ENCODE measurements at places on chromosomes 6 and 20.

GRCh38 chr6:94902974-94903628 lies 674.2 kb upstream of the MANEA start:
- peak; percentile 26 for DNase-seq

DNA sequence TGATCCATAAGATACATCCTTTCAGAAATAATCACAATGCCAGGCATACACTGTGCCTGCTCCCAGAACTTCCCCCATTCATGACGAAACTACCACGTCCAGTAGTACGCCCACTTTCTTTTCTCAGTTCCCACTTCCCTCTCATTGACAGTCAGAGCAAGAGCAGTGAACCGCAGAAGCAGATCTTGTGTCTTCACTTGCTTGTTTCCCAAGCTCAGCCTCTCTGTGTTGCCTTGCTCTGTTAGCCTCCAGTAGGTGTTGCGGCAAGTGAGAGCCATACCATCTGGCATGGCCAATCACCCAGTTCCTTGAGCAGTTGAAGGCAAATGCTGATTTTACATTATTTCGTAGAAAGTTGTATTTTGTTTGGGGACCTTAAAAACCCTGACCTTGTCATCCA lies 11.7 kb downstream of the UST start:
- DNase-seq: no peak

GRCh38 chr6:136932599-136932998 lies 10.5 kb downstream of the SLC35D3 start:
- no peak for DNase-seq

GRCh38 chr6:31308845-31309175 lies 36.9 kb upstream of the HLA-C start:
- no peak for DNase-seq

GRCh38 chr6:14723535-14724086 lies 522.3 kb upstream of the JARID2 start:
- DNase-seq: no peak

- peak; percentile 91 for DNase-seq
Observed at GRCh38 chr20:46056970-46057855, 28.2 kb downstream of the SLC12A5 start.

DNA sequence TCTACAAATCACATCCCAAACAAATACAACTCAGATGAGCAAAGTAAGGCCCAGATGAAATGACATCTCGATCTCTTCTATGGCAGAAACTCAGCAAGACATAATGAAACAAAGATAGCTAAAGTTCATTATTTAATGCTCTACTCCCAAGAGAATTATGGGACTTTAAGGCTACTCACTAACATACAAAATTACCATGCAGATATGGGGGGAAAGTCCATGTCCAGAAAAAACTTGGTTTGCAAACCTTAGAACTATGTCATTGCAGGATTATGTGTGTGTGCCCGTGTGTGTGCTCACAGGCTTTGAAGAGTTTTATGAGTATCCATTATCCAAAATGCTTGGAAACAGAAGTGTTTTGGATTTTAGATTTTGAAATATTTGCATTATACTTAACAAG lies 34.0 kb downstream of the AKIRIN2 start:
- no peak for DNase-seq

- no peak for DNase-seq
Observed at GRCh38 chr6:156562019-156562418, 215.2 kb upstream of the ARID1B start.

GRCh38 chr6:128521282-128521632 lies 858 bp upstream of the PTPRK start:
- no peak for DNase-seq

GRCh38 chr6:154390034-154390433 lies 33.4 kb upstream of the IPCEF1 start:
- DNase-seq: no peak

GRCh38 chr6:72324591-72324990 lies 297.3 kb upstream of the KCNQ5 start:
- DNase-seq: no peak

DNA sequence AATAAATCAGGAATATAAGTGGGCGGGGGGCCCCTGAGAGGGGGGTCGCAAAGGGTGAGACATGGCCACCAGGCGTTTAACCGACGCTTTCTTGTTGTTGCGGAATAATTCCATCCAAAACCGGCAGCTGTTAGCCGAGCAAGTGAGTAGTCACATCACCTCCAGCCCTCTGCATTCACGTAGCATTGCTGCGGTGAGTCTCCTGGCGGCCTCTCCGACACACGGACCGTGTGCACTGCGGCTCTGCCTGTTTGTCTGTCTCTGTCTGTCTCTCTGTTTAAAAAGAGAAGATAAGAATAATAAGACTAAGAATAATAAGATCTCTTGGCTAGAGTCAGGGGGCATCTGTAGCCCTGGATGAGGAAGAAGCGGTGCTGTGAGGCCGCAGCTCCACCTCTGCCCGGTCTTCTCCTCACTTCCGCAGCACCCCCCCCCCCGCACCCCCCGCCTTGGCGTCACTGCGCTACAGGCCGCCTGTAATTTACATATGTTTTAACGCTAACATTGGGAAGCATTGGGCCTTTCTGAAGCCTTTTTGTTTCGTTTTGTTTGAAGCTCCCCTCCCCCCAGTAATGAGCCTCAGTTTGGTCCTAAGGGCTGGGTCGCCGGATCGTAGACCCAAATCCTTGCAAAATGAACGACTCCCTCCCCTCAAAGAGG lies 993 bp downstream of the STX16 start:
- DNase-seq: peak; percentile 73

DNA sequence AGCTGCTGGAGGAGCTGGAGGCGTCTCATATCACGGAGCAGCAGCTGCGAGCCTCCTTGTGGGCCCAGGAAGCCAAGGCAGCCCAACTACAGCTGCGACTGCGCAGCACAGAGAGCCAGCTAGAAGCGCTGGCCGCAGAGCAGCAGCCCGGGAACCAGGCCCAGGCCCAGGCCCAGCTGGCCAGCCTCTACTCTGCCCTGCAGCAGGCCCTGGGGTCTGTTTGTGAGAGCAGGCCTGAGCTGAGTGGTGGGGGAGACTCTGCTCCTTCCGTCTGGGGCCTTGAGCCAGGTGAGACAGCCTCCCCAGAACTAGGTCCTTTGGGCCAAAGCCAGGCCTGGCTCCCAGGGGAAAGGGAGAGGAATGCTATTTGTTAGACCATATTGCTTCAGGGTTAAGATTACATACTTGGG lies 31.7 kb downstream of the C20orf173 start:
- no peak for DNase-seq

- peak; percentile 82 for DNase-seq
Observed at GRCh38 chr20:37901654-37902503, 1.0 kb upstream of the VSTM2L start.

- no peak for DNase-seq
Observed at GRCh38 chr6:135274561-135275293, 93.6 kb downstream of the MYB start.

- DNase-seq: no peak
Observed at GRCh38 chr6:128606611-128607010, 86.2 kb upstream of the PTPRK start.

- peak; percentile 4 for DNase-seq
Observed at GRCh38 chr6:46412662-46413061, 78.6 kb downstream of the RCAN2 start.

GRCh38 chr6:127907960-127908640 lies 7.2 kb upstream of the THEMIS start:
- no peak for DNase-seq

DNA sequence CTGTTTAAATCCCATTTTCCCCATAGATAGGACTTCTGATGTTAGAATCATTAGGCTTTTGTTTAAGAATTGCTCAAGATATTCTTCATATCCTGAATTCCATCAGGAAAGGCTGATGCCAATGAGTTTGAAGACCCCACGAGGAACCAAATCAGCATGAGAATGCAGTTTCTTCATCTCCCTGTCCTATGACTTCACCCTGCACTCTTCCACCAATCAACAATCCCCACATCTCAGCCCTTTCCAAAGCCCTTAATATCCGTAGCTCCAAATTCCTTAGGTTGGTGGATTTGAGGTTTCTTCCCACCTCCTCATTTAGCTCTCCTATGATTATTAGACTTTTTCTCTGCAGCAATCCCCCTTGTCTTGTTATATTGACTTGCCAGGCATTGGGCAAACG lies 88.3 kb upstream of the PRND start:
- no peak for DNase-seq

DNA sequence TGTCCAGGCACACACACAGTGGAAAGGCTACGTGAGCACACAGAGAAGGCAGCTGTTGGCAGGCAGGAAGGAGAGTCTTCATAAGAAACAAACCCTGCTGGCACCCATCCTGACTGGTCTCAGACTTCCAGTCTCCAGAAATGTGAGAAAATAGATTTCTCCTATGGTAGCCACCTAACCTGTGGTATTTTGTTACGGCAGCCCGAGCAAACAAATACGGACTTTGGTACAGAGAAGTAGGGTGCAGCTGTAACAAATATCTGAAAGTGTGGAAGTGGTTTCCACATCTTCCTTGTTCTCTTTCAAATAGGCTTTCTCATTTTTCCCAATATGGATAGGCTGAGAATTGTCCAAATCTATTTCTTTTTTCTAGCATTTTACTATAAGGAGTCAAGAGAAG lies 94.6 kb downstream of the ADGB start:
- no peak for DNase-seq

DNA sequence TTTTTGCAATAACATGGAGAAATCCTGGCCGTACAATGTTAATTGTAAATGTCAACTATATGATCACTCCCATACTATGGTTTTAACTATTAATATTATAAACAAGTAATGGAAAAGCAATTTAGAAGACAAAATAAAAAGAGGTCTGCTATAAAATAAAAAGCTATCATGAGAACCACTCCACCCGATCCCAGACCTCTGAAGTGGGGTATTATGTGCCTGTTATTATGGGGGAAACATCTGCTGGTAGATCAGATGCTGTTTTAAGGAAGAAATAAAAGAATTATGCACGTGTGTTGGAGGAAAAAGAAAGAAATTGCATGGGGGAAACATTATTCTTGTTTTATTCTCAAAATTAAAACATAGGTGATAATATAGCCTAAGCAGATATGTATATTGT lies 615.7 kb upstream of the ARID1B start:
- DNase-seq: no peak

DNA sequence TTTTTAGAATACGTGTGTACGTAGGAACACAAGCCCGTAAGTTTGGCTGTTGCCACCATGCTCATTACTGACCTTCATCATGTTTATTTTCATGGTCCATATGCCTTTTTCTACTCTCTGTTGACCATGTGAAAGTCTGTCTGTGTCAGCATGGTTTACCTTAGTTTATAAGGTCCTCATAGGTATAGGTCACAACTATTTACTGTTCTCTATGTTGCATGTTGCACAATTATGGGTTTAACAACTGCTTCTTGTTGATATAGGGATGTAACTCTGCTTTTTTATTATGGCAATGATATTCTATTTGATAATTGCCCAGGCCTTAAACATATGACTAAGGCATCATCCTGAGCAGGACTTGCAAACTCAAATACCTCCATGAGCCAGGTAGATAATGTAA lies 13.4 kb upstream of the RANBP9 start:
- no peak for DNase-seq

GRCh38 chr20:47770935-47771334 lies 14.3 kb downstream of the SULF2 start:
- DNase-seq: peak; percentile 28

- DNase-seq: peak; percentile 23
Observed at GRCh38 chr20:44019638-44020335, 105.1 kb downstream of the TOX2 start.

DNA sequence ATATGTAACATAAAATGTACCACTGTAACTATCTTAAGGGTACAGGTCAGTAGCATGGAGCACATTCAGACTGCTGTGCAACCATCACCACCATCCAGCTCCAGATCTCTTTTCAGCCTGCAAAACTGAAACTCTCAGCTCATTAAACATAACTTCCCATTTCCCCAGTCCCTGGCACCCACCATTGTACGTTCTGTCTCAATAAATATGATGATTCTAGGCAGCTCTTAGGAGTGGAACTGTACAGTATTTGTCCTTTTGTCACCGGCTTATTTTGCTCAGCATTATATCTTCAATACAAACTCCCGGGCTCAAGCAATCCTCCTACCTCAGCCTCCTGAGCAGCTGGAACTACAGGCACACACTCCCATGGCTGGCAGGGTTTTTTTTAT lies 1.5 kb downstream of the ZC3H12D start:
- DNase-seq: no peak

GRCh38 chr6:33414592-33415271 lies 3.2 kb downstream of the CUTA start:
- peak; percentile 42 for DNase-seq

GRCh38 chr20:39503902-39504709 lies 542.0 kb downstream of the DHX35 start:
- no peak for DNase-seq

DNA sequence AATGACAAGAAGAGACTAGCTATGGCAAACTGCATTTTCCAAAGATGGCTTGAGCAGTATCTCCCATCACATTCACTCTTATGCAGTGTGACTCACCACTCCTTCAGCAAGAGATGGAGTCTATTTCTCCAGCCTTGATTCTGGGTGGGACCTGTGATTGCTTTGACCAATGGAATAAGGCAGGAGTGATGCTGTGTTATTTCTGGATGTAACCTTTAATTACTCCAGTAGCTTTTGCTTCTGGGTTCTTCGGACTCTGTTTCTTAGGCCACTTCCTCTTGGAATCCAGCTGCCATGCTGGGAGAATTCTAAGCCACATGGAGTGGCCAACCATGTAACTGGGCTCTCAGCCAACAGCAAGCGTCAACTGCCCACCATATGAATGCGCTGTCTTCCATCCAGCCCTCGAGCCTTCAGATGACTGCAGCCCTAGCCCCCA lies 50.7 kb downstream of the TGM2 start:
- no peak for DNase-seq

GRCh38 chr20:39290575-39290974 lies 328.4 kb downstream of the DHX35 start:
- no peak for DNase-seq

GRCh38 chr6:15994814-15995459 lies 133.9 kb upstream of the MYLIP start:
- no peak for DNase-seq

DNA sequence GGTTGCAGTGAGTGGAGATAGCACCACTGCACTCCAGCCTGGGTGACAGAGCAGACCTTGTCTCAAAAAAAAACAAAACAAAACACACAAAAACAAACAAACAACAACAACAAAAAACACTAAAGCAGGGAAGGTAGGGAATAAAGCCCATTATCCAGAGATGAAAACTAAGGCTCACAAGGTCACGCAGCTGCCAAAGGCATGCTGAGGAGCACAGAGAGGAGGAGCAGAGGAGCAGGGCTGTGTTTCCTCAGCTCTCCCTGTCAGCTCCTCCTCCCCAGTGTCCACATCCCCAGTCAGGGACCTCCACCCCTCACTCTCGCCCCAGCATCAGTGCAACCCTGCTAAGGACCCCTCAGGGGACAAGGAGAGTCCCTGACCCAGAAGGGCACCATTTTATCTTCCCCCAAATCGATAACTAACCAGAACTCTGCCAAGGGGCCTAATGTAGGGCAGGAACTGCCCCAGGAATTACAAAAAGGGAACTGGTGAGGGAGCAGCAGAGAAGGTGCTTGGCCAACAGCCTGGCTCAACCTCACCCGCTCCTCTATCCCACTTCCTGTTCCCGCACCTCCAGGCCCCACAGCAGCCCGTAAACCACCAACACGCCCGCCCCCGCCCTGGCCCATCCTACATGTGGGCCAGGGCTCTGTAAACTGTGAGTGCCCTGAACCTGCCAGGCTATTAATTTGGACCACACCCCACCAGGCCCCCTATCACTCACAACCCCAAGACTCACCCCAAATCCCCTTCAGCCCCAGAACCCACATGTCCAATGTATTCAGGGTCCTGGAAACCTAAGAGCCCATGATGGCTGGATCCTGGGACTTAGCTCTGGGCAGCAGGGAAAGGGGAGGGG lies 9.0 kb downstream of the TEAD3 start:
- peak; percentile 34 for DNase-seq

GRCh38 chr6:135148889-135149288 lies 32.2 kb upstream of the MYB start:
- DNase-seq: no peak
